ENCODE measurements at places on chromosomes 5 and 9.

DNA sequence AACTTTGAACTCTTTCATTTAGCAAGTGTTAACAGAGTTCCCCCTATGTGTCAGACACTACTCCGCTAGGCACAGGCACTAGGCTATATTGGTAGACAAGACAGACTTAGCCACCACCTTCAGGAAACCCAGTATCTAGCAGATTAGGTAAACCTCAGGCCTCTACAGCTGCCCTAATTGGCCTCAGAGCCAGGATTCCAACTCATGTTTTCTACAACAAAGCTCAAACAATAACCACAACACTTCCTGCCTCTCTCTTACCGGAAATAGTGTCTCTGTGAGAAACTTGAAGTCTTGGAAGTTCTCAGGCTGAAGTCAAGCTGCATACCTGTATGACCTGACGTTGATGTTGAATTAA, 116.6 kb upstream of the SLC44A1 start:
- DNase-seq: no peak

DNA sequence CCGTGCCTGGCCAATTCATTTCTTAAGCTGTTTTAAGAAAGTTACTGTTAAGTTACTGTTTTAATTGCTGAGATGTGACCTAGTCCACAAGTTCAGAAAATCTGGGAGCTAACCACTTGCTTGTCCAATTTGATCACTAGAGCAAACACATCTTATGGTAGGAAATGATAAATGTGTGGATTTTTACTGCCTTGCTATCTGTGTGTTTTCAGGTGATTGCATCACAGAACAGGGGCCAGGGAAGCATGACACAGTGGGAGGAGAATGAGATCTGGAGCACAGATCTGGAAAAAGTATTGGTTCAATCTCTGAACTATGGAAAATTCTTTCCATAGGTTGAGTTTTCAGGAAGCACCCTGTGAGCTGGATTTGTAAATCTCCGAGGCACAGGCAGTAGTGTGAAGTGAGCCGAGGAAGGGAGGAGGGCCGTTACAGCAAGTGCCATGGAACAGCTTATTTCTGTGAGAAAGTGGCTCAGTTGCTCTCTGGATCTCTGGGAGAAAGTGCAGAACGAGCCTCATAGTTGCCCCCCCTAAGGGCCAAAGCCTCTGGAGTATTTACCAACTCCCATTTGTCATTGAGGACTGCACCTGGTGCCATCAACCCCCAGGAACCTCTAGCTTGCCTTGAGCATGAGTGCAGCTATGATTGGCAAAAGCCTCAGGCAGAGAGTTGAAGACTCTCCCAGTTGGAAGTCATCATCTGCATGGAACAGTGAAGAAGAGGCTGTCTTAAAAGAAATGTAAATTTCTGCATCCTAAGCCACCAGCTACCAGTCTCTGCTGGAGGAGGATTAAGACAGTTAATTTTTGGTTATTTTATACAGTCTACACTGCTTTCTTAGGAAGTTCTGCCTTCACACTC, 161.8 kb upstream of the CLINT1 start:
- DNase-seq: peak; percentile 30

DNA sequence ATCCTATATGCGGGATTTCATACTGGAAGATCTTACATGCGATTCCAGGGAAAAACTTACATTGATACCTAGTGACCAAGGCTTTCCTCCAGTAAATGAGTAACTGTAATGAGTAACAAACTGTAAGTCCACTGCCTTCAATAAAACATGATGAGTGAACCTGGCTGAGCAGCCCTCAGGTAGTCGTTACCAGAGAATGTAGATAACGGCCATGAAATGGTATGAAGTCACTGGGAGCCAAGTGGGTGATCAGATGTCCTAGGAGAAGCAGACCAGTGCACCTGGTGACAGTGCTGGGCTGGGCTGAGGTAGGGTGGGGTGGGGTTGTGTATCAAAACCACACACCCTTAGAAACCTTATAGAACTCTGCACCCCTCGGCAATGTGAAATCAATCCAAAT, 203.6 kb downstream of the ALDH1A1 start:
- no peak for DNase-seq

GRCh38 chr9:83698976-83699585, 8.7 kb downstream of the UBQLN1 start:
- DNase-seq: no peak

DNA sequence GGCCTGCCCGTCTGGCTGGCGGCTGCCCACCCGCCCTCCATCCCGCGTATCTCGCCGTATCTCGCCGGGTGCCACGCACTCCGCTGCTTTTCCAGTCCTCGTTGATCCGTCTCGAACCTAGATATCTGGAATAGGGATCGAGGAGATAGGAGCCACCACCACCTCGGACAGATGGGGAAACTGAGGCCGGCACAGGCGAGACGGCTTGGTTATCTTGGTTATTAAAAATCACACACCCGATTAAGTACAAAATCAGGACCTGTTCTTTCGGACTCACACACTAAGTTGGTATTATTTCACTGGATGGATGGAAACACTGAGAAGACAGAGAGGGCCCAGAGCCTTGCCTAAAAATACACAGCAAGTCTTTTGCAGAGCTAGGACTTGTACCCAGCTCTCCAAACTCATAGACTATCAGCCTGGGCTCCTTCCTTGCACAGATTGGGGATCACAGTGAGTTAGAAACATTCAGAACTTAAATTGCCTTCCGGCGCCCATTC, 678 bp downstream of the SLC26A2 start:
- no peak for DNase-seq

DNA sequence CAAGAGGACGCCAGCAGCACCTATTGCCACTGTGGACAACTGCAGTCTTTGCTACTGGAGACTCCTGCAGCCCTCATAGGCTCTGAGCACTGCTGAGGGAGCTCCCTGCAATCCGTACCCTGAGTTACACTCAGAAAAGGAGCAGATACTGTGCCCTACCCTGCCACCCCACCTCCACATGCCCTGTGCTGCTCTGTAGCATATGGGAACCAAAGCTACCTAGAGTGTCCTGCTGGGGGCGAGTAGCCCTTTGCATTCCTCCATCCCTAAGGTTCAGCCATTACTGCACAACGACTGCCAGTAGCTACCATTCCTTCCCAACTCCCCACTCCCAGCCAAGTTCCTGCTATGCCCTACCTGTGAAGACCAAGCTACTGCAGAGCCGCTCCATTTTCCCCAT, 90.2 kb upstream of the SNCAIP start:
- DNase-seq: no peak

DNA sequence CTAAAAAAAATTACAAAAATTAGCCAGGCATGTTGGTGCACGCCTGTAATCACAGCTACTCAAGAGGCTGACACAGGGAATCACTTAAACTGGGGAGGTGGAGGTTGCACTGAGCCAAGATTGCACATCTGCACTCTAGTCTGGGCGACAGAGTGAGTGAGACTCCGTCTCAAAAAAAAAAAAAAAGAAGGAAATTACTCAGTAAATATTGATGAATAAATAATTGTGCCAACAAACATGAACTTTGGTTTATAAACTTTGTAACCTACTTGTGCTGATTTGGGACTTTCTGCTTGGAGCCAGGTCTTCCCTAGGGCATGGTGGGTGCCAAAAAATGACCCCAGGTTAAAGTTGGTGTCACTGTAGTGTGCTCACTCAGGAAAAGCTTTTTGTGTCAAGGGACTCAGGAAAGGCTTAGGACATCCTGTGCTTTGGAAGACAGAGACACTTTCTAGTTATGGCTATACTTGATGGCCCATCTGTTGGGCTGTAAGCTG, 19.0 kb downstream of the ABLIM3 start:
- no peak for DNase-seq

DNA sequence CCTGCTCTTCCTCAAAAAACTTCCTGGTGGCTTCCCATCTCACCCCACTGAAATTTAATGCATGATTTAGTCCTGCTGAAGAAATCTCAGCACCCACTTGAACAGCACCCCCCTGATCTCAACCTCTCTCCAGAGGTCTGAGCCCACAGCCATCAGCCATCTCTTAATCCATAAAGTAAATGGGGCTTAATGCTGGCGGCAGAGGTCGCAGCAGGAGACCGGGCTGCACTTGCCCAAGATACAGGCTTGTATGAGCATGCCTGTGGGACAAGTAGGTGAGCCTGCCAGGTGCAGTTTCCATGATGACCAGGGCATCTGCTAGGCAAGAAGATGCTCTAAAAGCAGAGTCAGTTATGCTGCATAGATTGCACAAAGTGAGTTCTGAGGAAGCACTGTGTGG, 52.4 kb upstream of the CTXN3 start:
- no peak for DNase-seq

All from fibroblast of mammary gland (primary cell).